ENCODE measurements at places on chromosomes 7 and 10. TPM values are rescaled to one million over a fixed set of nuclear protein-coding genes. Genes with fewer than 3 reads are reported as not detected.
A peak's percentile ranks its signal among the peaks of the same experiment; 100 is the strongest.

GRCh38 chr7:2104716-2105115 lies 128.0 kb downstream of the MAD1L1 start:
- DNase-seq, result no peak

DNA sequence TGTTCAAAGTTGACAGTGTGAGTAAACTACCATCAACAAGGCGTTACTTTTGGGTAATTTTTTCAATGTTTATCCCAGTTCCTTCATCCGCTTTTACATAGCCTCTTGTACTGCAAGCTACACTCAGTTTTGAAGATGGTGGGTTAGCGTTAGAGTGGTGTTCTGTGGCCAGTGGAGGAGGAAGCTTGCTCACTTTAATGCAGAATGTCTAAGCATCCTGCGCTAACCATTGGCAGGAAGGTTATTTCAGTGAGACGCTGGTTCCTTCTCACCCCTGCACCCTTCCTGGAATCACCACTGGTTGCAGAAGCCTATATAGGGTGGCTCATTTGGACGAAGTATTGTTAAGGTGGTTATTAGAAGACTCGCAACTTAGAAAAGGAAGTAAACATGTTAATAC lies 159.1 kb downstream of the CELF2 start:
- no peak for DNase-seq

DNA sequence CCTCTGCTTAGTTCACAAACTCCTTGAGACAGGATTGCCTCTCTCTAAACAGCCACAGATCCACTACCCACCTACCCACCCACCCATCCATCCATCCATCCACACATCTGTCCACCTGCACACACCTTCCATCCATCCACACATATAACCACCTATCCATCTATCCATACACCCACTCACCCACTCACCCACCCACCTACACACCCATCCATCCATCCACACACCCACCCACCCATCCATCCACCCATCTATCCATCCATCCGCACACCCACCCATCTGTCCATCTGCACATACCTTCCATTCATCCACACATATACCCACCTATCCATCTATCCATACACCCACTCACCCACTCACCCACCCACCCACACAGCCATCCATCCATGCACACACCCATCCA lies 9.7 kb downstream of the TECPR1 start:
- DNase-seq, result no peak

DNA sequence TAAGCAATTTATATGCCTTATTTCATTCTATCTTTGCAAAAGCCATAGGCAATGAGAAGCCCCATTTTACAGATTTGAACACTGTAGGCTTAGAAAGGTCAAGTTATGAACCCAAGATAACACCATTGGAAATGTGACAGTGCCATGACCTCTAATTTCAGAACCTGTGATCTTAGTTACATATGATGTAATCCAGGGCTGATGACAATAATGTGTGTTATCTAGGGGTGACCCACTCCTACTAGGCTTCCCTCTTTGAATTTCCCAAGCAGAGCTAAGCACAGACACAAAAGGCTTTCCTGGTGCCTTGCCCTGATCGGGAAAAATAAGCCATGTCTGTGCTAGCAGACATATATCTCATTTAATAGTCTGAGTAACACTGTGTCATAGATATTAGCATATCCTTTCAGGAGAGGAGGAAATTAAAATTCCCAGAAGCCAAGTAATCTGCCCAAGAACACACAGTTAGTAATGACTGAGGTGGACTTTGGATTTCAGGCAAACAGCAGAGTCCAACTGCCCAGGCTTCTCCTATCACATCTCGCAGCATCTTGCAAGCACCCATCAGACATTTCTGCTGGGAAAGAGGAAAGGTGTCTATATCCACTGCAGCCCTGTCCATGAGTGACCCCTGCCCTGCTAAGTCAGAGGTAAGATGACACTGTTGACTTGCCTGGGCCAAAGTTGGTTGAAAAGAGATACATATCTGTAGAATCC lies 2.8 kb upstream of the TECTB start:
- DNase-seq, result no peak

DNA sequence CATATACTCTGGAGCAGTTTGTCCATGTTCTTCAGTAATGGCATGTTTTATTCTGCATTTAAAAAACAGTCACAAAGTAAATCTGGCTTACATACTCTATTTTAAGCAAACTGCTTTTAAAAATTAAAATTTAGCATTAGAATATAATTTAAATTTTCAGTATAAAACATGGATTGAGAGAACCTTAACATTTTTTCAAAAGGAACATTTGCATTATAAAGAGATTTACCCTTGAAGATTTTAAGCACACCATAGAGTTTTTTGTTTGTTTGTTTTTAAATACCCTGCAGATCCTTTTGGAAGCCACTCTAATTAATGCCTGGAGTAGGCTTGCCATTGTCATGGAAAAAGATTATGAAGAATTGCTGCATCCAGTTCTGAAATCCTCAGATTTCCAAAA lies 70.4 kb downstream of the ZNRF2 start:
- DNase-seq, result no peak

- no peak for DNase-seq
Observed at GRCh38 chr7:45192621-45193041, 35.0 kb downstream of the RAMP3 start.

DNA sequence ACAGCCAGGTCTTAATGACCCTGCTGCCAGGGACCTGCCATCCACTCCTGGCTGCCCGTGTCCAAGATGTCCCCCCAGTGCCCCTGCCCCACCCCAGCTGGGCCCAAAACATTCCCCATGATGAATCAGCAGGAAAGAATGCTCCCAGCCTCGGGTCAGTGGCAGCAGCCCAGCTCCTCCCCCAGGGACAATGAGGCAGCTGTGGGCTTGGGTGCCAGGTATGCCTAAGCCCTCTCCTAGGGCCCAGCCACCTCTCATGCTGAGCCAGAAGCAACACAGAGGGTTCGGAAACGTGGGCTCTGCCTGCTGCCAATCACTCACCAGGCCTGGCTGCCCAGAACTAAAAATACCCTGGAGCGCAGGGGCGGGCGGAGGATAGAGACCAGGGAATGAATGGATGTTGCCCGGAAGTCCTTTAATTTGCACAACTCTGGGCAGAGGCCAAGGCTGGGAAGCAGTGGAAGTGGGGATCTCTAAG lies 1.5 kb upstream of the LOXL4 start:
- DNase-seq, result peak; percentile 35

RARRES2 gene
- total RNA-seq, result 1.8 TPM

LHPP gene
- total RNA-seq, result 6.3 TPM

GRCh38 chr10:1190791-1191490 lies 134.8 kb downstream of the WDR37 start:
- DNase-seq, result no peak

DNA sequence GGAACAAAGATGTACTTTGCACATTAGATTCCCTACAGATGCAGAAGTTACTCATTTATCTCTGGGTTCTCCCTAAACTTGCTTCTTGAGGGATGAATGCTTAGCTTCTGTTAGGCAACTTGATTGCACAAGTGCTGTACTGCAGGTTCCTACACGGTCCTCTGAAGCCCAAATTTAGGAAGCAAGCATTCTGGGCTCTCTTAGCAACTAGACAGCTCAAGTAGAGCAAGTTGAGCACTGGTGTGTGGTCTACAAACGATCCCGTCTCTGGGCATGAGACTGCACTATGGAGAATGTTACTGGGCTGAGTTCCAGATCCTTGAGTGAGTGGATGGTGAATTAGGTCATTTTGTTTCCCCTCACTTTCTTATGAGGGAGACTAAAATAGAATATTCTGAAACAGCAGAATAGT lies 14.3 kb downstream of the SEMA3D start:
- no peak for DNase-seq

DNA sequence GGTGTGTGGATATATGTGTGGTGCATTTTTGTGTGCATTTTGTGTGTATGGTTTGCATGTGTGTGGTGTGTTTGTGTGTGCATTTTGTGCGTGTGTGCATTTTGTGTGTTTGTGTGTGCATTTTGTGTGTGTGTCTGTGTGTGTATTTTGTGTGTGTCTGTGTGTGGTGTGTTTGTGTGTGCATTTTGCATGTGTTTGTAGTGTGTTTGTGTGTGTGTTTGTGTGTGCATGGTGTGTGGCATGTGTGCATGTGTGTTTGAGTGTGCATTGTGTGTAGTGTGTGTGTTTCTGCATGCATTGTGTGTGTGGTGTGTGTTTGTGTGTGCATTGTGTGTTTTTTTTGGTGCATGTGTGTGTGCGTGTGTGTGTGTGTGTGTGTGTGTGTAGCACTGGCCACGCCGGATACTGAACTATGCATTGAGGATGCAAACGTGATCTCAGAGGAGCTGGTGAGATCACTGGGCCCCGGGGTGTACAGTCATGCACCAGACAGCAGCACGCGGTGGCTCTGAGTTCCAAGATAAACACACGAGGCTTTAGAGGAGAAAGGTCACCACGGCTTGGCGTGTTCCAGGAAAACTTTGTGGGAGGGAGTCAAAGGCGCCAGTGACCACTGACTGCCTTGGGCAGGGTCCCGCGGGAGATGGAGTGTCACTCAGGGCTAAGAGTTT lies 106.6 kb upstream of the SHH start:
- no peak for DNase-seq

TMEM229A gene
- total RNA-seq, result not detected

- no peak for DNase-seq
Observed at GRCh38 chr10:52335665-52336064, 21.6 kb downstream of the DKK1 start.

- DNase-seq, result no peak
Observed at GRCh38 chr7:119465798-119466305, 807.1 kb upstream of the KCND2 start.

DNA sequence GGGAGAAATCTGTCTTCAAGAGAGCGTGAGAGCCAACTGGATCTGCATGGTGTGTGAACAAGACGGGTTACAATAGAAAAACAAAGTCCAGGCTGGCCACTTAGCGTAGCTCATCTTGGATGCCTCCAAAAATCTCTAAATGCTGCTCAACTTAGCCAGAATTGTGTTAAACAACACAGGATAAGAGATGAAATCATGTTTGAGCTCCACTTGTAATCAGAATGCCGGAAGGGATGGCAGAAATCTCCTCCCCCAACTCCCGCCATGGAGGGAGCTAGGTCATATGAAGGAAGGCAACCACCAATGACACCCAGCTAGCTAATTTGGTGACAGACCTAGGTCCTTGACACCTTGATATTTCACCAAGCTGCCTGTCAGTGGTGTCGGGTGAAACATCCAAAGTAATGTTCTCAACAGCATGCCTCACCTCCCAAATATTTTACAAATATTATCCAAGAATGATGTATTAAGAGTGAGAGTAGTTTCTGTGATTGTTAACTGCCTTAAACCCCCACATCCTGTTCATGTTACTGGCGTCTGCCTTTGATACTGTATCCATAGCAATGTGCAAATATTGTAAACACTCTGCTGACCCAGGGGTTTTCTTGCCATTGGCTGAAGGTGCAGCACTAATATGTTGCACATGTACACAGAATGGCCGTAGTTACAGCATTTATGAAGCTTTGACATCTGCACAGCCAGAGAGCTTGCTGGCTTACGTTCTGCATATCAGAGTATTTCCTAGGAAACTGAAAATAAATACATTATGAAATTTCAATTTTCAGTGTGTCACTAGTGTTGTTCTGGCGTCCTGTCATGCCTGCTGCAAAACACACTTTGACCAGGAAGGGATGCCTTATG lies 25.8 kb downstream of the TMEM254 start:
- DNase-seq, result no peak

- no peak for DNase-seq
Observed at GRCh38 chr7:98985406-98985805, 107.1 kb downstream of the TRRAP start.

GRCh38 chr10:132319853-132320653 lies 11.9 kb upstream of the LRRC27 start:
- DNase-seq, result peak; percentile 31

GRCh38 chr10:89808842-89809241 lies 107.5 kb downstream of the KIF20B start:
- DNase-seq, result no peak

SHH gene
- 0.09 TPM for total RNA-seq

RADIL gene
- total RNA-seq, result 8.6 TPM

DNA sequence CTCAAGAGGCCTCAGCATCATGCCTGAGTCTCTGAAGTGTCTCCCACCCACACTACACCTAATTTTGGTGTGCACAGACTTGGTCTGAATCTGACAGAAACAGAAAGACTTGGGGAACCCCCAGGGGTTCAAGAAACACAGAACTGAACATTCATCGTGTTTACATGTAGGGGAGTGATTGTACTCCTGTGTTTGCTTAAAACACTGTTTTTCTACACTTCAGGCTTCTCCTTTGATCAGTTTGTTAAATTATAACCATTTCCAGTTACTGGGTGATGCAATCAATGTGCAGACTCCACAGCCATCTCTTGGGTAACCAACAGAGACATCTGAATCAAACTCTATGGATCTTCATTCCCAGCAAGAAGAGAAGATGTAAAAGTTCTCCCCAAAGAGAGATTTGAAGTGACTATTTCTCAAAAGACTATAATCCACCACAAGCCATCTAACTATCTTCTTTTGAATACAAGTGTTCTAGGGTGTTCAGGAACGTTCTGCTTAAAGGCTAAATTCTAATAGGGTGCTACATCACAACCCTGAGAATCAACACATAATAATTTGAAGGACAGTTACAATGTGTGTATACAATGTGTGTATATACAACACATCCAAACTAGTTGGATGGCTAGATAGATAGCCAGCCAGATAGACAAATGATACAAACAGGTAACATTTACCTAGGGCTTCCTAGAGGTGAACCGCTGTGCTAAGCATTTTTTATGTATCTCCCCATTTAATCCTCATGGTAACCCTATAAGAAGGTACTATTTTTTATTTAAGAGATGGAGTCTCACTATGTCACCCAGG lies 34.2 kb downstream of the DNAJC12 start:
- no peak for DNase-seq

TMEM176B gene
- total RNA-seq, result 0.60 TPM

DNA sequence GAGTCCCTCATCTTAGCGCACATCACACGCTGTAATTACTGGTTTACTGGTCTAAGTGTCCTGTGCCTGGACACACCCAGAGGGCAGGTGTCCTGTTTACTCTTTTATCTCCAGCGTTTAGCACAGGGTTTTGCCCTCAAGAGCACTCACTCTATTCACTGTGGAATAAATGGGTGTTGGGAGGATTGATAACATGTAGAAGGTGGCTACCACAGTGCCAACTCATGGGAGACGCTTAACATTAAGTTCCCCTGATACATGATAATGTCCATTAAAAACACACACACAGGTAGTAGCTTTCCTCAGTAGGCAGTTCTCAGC lies 96.1 kb upstream of the EFCAB10 start:
- no peak for DNase-seq

- DNase-seq, result no peak
Observed at GRCh38 chr10:84837041-84837812, 508.8 kb downstream of the CCSER2 start.

DNA sequence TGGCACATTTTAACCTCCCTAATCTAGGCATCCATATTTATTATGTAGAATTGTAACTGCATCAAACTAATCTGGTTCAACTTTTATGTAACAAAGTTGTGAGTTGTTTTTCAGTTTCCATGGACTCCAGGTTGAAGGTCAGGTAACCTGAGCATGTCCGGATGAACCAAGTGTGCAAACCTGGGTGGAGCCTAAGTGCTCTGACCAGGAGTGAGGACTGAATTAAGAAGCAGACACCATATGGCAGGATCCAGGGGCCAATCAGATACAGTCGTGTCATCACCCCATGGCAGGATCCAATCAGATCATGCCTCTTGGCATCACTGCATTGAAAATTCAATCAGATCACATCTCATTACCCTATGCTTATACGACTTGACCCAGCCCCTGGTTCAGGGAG lies 41.2 kb upstream of the PHYHIPL start:
- no peak for DNase-seq

Measured in K562 (cell line).